ENCODE measurements at places on chromosomes 11 and 22. TPM values are rescaled to one million over a fixed set of nuclear protein-coding genes. Genes with fewer than 3 reads are reported as not detected.

Gene BTG4
- total RNA-seq: not detected

Gene OR2D2
- total RNA-seq: 0.41 TPM

Gene APOL2
- 59.4 TPM for total RNA-seq

Gene FTH1
- 1,460 TPM for total RNA-seq

Gene BCO2
- total RNA-seq: 38.2 TPM

Gene CCDC83
- not detected for total RNA-seq

Gene MIAT
- 7.0 TPM for total RNA-seq

Gene OR8H2
- not detected for total RNA-seq

Gene AQP11
- total RNA-seq: 1.9 TPM

Gene MYEOV
- 2.6 TPM for total RNA-seq

DNA sequence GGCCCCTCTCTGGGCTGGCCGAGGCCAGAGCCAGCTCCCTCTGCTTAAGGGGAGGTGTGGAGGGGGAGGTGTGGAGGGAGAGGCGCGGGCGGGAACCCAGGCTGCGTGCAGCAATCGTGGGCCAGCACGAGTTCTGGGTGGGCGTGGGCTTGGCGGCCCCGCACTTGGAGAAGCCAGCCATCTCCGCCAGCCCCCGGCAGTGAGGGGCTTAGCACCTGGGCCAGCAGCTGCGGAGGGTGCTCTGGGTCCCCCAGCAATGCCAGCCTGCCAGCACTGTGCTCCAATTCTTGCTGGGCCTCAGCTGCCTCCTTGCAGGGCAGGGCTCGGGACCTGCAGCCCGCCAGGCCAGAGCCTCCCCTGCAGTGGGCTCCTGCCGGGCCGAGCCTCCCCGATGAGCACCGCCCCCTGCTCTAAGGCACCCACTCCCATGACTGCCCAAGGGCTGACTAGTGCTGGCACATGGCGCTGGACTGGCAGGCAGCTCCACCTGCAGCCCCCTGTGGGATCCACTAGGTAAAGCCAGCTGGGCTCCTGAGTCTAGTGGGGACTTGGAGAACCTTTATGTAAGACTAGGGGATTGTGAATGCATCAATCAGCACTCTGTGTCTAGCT, 96.7 kb upstream of the OR9G4 start:
- no peak for DNase-seq
- H3K36me3 ChIP-seq: no peaks in the 10 kb centered on the region
- H3K4me1 ChIP-seq: peaks cover 21% of the 10 kb centered on the region

GRCh38 chr11:130168105-130168504, 8.5 kb downstream of the ST14 start:
- H3K27ac ChIP-seq: no peak overlapping the region
- DNase-seq: no peak
- H3K36me3 ChIP-seq: no peaks in the 10 kb centered on the region
- no peaks in the 10 kb centered on the region for H3K4me1 ChIP-seq
- no peak overlapping the region for H3K4me3 ChIP-seq

DNA sequence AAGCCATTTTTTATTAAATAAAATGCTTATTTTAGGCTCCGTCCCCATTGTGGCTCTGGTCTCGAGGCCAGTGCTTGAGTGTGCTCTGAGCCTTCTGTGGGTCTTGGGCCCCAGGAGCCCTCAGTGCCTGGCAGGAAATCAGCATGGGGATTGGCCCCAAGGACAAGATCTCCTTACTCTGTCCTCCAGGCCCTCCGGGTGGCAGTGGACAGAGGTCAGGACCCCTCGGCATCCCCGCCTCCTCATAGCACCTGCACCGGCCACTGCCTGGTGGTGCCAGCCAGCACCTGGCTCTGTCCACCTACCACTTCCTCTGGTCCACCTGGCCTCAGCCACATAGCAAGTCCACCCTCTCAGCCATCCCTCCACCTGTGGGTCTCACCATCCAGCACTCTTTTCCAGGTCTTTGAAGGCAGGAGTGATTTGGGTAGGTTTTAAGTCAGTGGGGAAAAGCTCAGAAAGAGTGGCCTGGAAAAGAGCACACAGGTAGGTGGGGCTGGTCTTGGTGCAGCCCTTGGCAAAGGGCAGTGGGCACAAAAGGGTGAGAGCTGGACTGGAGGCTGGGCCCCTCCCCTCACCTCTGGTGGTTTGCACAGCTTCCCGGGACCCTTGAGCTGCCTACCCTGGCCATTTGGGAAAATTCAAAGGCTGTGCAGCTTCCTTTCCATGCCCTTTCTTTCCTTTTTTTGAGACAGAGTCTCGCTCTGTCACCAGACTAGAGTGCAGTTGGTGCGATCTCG, 3.5 kb downstream of the CLDN5 start:
- H3K4me3 ChIP-seq: no peak overlapping the region
- H3K4me1 ChIP-seq: peaks cover 12% of the 10 kb centered on the region
- H3K27ac ChIP-seq: no peak overlapping the region
- no peak for DNase-seq

- no peaks in the 10 kb centered on the region for H3K36me3 ChIP-seq
- peaks cover 4% of the 10 kb centered on the region for H3K4me1 ChIP-seq
- no peak for DNase-seq
Observed at GRCh38 chr11:11313902-11314692, 39.0 kb downstream of the CSNK2A3 start.

GRCh38 chr22:41660416-41660815, 28.3 kb downstream of the SNU13 start:
- H3K4me1 ChIP-seq: peaks cover 12% of the 10 kb centered on the region
- no peaks in the 10 kb centered on the region for H3K27me3 ChIP-seq
- no peak for DNase-seq
- H3K27ac ChIP-seq: peak overlapping the region; percentile 49
- peaks cover 37% of the 10 kb centered on the region for H3K36me3 ChIP-seq
- no peak overlapping the region for H3K4me3 ChIP-seq

- no peak overlapping the region for H3K4me3 ChIP-seq
- peaks cover 11% of the 10 kb centered on the region for H3K4me1 ChIP-seq
- no peak overlapping the region for H3K27ac ChIP-seq
- no peak for DNase-seq
- peaks cover 69% of the 10 kb centered on the region for H3K27me3 ChIP-seq
Observed at GRCh38 chr22:44524806-44525205, 26.8 kb upstream of the RTL6 start.

- no peak overlapping the region for H3K4me3 ChIP-seq
- peaks cover 4% of the 10 kb centered on the region for H3K36me3 ChIP-seq
- no peak overlapping the region for H3K27ac ChIP-seq
- no peaks in the 10 kb centered on the region for H3K27me3 ChIP-seq
- DNase-seq: no peak
- H3K4me1 ChIP-seq: no peaks in the 10 kb centered on the region
Observed at GRCh38 chr22:23677701-23677995, 13.2 kb upstream of the RGL4 start.

DNA sequence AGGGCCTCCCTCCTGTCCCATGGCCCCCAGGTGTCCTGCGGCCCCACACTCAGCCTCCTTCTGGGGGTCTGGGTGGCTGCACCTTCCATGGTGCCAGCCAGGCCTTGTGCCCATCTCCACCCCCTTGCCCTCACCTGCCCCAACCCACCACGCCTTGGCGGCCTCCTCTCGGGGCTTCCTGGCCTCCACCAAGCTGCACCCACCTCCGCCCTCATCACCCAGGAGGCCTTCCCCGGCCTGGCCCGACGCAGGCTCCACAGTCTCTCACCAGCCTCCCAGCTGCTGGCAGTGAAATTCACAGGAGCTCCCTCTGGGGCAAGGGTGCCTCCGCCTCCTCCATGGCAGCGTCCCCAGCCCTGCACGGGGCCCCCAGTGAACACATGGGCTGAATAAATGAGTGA, 35.9 kb upstream of the WNT7B start:
- H3K27ac ChIP-seq: peak overlapping the region; percentile 95
- H3K36me3 ChIP-seq: peaks cover 2% of the 10 kb centered on the region
- no peak for DNase-seq
- H3K4me3 ChIP-seq: peak overlapping the region; percentile 86
- H3K27me3 ChIP-seq: no peaks in the 10 kb centered on the region
- peaks cover 20% of the 10 kb centered on the region for H3K4me1 ChIP-seq

DNA sequence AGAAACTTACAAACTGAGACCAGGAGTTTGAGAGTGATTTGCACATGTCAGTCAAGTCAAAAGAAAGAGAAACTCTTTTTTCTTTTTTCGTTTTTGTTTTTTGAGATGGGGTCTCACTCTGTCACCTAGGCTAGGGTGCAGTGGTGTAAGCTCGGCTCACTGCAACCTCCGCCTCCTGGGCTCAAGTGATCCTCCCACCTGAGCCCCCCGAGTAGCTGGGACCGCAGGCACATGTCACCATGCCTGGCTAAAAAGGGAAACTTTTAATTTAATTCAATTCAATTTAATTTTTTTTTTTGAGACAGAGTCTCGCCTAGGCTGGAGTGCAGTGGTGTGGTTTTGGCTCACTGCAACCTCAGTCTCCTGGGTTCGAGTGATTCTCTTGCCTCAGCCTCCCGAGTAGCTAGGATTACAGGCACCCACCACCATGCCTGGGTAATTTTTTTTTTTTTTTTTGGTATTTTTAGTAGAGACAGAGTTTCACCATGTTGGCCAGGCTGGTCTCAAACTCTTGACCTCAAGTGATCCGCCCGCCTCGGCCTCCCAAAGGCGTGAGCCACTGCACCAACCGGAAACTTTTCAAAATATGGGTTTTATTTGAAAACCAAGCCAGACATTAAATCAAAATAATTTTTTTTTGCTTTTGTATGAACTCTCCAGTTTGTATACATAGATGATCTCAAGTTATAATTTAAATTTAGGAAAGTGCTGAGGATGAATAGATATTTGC, 9.9 kb downstream of the UCP3 start:
- no peak overlapping the region for H3K4me3 ChIP-seq
- DNase-seq: no peak
- H3K36me3 ChIP-seq: peaks cover 12% of the 10 kb centered on the region
- H3K27me3 ChIP-seq: no peaks in the 10 kb centered on the region
- H3K4me1 ChIP-seq: no peaks in the 10 kb centered on the region

GRCh38 chr22:17775781-17776465, 1.7 kb upstream of the BID start:
- H3K4me3 ChIP-seq: peak overlapping the region; percentile 64
- H3K27ac ChIP-seq: no peak overlapping the region
